ENCODE measurements at places on chromosomes 7 and 10. TPM values are rescaled to one million over a fixed set of nuclear protein-coding genes. Genes with fewer than 3 reads are reported as not detected.

DNA sequence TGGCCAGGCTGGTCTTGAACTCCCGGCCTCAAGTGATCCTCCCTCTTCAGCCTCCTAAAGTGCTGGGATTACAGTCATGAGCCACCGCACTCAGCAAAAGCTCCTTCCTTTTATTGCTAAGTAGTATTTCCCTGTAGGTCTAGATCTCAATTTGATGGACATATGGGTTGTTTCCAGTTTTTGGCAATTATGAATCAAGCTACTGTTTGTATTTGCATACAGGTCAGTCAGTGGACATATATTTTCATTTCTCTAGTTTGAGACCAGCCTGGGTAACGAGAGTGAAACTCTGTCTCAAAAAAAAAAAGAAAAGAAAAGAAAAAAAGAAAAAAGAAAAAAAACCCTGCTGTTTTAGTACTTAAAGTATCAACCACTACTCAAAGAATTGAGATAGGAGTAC, 6.4 kb upstream of the PRKRIP1 start:
- H3K27me3 ChIP-seq = no peaks in the 10 kb centered on the region
- no peak overlapping the region for H3K4me3 ChIP-seq

DNA sequence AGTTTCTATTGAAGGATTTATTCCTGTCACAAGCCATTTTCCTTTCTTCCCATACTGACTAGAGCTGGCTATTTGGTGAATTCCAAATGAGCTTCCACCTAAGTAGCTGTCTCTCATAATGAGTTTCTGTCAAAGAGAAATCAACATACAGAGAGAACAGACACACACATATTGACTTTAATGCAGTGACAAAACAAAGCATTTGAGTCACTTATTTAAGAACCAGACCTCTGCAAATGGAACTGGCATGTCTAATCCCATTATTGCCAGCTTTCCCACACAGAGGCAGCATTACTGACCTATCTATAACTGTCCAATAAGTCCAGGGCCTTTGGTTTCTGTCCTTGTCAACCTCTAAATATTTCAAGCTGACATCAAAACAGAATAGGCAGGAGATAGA, 179.3 kb upstream of the CSTF2T start:
- no peak for DNase-seq
- peaks cover 5% of the 10 kb centered on the region for H3K4me1 ChIP-seq
- H3K4me3 ChIP-seq = no peak overlapping the region

DNA sequence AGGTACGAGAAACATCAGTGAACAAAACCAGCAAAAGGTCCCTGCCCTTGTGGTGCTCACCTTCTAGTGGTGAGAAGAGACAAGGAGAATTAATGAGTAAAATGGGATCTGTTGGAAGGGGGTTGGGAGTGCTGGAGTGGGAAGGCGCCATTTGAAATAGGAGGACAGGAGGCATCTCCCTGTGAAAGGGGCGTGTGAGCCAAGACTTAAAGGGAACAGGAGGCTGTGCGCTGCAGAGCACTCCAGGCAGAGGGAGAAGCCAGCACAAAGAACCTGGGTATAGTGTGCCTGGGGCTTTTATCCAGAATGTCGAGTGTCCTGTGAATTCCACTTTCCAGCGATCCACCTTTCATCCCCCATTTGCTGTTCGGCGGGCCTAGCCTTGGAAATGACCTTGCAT, 497.9 kb upstream of the GALNT17 start:
- peaks cover 34% of the 10 kb centered on the region for H3K4me1 ChIP-seq
- no peak for DNase-seq
- no peak overlapping the region for H3K4me3 ChIP-seq
- peak overlapping the region; percentile 17 for H3K27ac ChIP-seq
- no peaks in the 10 kb centered on the region for H3K36me3 ChIP-seq

GRCh38 chr7:134155871-134156270, 28.7 kb downstream of the LRGUK start:
- no peaks in the 10 kb centered on the region for H3K36me3 ChIP-seq
- DNase-seq = no peak
- no peak overlapping the region for H3K27ac ChIP-seq
- H3K4me3 ChIP-seq = no peak overlapping the region
- peaks cover 2% of the 10 kb centered on the region for H3K27me3 ChIP-seq

DNA sequence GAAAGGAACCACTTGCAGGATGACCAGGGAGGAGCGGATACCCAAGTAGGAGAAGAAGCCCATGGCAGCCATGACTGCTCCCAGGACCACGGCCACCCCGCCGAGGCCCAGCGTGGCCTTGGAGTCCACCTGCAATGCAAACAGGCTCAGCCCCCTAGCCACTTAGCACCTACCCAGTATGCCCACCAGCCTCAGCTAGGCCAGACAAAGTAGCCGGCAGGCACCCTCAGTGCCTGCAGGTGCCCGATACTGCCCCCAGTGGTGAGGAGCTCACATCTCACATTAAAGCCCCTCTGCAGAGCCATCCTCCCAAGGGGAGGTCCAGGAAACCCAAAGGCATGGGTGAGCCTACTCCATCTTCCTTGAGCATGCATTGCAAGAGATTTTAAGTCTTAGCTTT, 6.6 kb downstream of the NPC1L1 start:
- no peak for DNase-seq
- H3K4me1 ChIP-seq = no peaks in the 10 kb centered on the region
- no peak overlapping the region for H3K4me3 ChIP-seq
- H3K27ac ChIP-seq = no peak overlapping the region

DNA sequence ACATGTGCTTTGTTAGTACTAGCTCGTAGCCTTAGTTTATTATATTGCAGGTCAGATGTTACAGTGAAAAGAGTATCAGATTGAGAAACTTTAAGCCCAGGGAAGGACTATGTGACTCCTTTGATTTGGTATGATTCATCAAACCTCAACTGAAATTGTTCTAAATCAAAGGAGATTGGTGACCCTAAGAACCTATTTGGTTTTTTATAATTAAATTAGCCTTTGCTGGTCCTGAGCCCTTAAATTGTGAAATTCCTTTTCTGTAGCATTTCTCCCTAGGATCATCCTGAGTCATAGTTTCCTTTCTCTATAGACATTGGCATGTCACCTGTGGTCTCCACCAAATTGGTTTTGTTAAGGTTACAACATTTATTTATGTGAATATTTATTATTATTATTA, 89.7 kb downstream of the POLR1F start:
- DNase-seq = no peak
- H3K4me1 ChIP-seq = no peaks in the 10 kb centered on the region
- H3K36me3 ChIP-seq = no peaks in the 10 kb centered on the region
- H3K27me3 ChIP-seq = no peaks in the 10 kb centered on the region
- H3K4me3 ChIP-seq = no peak overlapping the region

The RNF32 gene
- 2.7 TPM for total RNA-seq

- no peak overlapping the region for H3K4me3 ChIP-seq
- H3K27me3 ChIP-seq = no peaks in the 10 kb centered on the region
- H3K27ac ChIP-seq = no peak overlapping the region
- DNase-seq = no peak
- H3K4me1 ChIP-seq = no peaks in the 10 kb centered on the region
Observed at GRCh38 chr7:80624763-80625162, 13.7 kb upstream of the CD36 start.
